G401 (cell line): ENCODE measurements at places on chromosomes 16 and 17. TPM values are rescaled to one million over a fixed set of nuclear protein-coding genes. Genes with fewer than 3 reads are reported as not detected.

The CENPN gene
- 68.7 and 173 TPM in 2 replicates for total RNA-seq

DNA sequence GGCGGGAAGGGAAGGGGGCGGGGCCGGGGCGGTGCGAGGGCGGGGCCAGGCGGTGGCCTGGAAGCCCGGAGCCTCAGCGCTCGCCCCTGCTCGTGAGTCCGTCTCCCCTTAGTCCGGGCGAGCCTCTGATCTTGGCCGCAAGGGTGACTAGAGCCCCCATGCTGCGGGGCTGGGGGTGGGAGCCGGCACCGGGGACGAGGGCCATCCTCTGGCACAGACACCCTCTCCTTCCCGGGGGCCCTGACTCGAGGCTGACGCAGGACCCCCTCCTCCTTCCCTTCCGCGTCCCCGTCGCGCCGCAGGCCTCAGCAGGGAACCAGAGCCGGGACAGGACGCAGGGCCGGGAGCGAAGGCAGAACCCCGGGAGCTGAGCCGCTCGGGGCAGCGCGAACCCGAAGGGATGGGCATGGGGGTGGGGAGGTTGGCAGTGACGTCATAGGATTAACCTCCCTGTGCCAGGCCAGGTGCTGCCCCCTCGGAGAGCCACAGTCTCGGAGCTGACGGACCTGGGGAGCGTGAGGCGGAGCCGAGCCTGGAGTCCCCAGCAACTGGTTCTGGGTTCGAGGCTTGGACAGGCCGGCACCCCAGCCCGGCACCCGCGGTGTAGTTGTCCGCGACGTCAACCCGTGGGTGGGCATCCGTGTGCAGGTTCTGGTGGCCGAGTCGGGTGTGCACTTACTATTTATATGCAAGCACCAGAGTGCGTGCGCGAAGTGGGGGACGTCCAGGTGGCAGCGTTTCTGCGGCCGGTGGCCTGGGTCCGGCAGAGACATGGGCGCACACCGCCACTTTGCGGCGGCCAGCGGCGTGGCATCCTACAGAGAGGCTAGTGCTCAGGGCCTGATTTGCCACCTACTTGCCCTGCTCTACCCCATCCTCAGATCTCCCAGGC is 503 bp upstream of the PLCD3 start:
- DNase-seq: peak; percentile 84

DNA sequence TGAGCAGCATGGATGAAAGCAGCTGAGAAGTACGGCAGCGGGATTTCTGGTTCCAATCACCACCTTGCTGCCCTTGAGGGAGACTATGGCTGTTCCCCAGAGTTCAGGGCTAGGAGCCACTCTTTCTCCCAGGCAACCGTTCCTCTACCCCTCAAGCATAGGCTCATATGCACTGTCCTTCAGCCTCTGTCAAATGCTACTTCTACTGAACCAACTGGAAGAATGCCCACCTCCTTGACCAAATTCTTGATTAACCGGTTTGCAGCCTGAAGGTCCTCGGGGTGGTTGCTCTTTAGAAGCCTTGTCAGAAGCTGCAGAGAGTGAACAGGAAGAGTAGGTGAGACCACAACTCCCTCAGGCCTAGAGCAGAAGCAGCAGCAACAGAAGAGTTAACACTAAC is 23.8 kb downstream of the GGA2 start:
- DNase-seq: no peak

DNA sequence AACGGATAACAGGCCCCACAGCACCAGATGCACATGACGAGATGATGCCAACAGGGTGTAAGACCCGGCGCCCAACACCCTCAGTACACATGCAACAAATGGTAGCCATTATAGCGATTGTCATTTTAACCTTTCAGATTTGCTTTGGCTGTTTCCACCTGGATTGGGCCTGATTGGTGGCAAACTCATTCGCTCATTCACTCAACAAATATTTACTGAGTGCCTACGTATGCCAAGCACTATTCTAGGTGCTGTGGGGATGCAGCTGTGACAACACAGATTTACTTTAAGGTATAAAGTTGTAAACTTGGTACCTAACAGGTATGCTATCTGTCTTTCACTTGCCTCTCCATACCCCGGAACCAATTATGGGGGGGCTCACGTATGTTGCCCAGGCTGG is 66.8 kb downstream of the SRCIN1 start:
- no peak for DNase-seq

DNA sequence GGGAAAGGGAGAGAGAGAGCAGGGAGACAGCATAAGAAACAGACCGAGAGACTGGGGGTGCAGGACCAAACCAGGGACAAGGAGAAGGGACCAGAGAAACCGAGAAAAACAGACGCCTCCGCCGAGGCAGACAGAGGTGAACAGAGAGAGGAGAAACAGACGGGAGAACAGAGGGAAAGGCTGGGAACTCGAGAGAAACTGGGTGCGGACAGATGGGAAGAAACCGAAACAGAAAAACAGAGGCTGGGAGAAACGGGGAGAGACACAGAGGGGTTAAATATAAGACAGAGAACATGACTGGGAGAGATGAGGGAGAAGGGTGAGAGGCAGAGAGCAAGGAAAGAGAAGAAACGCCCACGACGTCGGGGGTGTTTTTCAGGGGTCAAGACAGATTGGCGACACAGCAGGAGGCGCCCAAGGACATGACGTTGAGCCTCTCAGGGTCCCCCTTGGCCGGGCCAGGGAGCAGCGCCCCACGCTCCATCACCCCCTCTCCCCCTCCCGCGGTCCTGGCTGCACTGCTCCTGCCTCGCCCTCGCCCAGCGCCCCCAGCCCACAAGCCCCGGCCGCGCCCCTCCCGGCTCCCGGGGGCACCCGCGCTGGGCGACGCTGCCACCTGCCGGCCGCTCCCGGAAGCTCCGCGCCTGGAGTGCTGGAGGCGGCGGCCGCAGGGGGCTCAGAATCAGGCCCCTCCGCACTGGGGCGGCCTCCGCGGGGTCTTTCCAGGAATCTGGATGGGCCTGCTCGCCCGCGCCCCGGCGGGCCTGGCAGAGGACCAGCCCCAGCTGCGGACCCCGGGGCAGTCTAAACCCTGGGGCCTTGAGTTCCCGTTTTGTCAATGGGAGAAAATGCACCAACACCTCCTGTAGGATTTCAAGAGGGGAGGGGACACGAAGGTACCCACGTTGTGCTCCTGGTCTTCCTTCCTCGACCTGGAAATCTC is 1.3 kb upstream of the TMEM92 start:
- DNase-seq: peak; percentile 29
